ENCODE measurements at places on chromosomes 7 and 10. TPM values are rescaled to one million over a fixed set of nuclear protein-coding genes. Genes with fewer than 3 reads are reported as not detected.

DNA sequence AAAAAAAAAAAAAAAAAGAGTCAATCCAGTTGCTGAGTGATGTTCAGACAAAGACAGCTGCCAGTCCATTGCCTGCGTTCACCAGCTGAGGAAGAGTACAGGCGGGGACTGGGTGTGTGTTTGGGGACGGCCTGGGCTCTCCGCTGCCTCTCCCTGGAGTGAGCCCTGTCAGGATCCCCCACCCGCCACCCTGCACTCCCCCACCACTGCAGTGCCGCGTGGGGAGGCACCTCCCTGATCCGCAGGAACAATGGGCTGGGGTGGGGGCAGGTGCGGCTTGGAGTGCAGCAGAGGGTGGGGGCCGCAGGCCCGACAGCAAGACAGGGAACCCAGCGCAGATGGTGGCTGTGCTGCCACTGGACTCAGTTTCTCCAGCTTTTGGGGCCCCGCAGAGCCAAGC is 1.4 kb downstream of the HSPA12A start:
- ATAC-seq = no peak

DNA sequence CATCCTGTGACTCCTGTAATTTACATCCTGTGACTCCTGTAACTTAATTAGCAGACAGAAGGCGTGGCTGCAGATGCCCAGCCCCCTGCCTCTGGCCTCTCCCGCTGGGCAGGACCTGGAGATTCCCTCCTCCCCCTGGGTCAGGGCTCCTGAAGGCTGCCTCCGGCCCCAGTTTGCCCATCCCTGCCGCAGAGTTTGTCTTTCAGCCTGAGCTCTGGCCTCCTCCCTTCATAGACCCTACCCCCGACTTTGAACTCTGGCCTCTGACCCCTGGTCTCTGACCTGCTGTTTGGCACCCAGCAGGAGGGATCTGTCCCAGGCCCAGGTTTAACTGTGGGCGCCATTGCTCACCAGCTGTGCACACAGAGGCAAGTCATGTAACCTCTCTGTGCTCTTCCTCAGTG is 45.6 kb downstream of the ELFN1 start:
- no peak for ATAC-seq

GRCh38 chr10:75049316-75050148 is 61.9 kb upstream of the SAMD8 start:
- peak; percentile 25 for ATAC-seq

GRCh38 chr7:150357771-150358427 is 10.7 kb upstream of the REPIN1 start:
- ATAC-seq = no peak

DNA sequence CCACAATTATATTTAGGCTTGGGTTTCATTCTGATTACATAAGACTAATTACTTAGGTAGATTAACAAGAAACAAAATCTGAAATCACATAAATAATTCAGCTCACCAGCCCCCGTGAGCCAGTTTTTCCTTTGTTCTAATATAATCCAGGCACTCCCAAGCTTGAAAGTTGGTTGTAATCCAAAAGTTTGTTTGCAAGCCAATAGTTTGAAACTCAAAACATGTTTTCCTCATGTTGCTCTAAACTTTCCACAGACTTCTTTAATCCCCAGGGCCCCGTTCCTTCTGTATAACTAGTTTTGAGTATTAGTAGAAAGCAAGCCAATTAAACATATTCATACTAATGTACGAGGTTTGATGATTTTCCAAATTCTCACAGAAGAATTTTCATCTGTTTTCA is 56.1 kb downstream of the SP8 start:
- no peak for ATAC-seq

- ATAC-seq = no peak
Observed at GRCh38 chr7:16044645-16045044, 358.2 kb upstream of the MEOX2 start.

DNA sequence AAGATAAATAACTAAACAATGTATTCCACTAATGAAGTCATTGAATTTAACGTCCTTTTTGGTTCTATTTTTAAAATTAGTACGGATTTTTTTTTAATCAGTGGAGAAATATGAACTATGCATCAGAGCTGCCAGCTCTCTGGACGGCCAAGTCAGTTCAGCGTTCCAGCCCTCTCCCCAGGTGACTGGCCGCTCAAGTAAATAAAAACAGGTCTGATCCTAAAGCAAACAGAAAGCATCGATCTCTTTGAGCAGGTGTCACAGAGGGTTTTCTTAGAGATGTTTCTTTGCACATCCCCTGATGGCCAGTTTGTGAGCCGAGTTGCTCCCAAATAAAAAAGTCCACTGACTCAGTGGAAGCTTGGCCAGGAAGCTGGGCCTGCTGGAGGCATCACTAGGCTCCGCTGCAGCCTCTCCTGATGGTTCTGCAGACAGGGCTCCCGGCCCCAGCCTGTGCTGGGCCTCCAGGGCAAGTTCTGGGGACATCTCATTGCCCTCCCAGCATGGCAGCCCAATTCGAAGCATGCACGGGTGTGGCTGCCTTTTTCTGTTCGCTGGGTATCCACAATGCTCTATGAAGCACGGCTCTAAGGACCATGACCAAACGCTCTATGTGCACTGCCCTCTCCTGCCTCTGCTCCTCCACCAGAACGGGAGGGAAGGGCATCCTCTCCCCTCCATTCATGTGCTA is 74.7 kb upstream of the PPP2R2D start:
- ATAC-seq = no peak

DNA sequence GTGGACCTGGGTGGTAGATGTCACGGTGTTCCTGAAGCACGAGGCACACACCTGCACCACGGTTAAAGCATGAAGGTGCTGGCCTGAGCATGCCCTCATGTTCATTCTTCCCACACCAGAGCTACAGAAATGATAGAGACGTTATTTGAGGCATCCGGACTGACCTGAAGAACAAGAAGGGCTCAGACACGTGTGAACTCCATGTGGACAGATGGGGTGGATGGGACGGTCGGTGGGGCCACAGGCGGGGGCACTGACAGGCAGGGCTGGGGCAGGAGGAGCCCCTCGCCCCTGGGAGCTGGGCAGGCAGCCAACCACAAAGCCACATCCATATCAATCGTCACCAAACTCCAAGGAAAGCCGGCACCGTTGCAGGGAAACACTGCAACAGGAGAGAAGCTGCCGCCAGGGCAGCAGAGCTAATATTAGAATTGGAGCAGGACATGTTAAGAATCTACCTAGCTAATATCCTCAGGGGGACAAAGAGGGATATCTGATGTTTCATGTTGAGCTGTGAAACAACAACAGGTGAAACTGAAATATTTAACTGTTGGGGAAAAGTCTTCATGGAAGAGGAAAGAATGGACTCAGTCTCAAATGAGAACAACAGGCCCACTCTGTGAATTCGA is 37.8 kb upstream of the DIP2C start:
- peak; percentile 36 for ATAC-seq

GRCh38 chr7:133398506-133398905 is 145.6 kb downstream of the EXOC4 start:
- ATAC-seq = no peak

GRCh38 chr7:101817471-101818286 is at the start of gene CUX1:
TSS of gene CUX1 (plus strand) at chr7:101817626. CDS start at chr7:101817640, 14 bp downstream.
- ATAC-seq = no peak

DNA sequence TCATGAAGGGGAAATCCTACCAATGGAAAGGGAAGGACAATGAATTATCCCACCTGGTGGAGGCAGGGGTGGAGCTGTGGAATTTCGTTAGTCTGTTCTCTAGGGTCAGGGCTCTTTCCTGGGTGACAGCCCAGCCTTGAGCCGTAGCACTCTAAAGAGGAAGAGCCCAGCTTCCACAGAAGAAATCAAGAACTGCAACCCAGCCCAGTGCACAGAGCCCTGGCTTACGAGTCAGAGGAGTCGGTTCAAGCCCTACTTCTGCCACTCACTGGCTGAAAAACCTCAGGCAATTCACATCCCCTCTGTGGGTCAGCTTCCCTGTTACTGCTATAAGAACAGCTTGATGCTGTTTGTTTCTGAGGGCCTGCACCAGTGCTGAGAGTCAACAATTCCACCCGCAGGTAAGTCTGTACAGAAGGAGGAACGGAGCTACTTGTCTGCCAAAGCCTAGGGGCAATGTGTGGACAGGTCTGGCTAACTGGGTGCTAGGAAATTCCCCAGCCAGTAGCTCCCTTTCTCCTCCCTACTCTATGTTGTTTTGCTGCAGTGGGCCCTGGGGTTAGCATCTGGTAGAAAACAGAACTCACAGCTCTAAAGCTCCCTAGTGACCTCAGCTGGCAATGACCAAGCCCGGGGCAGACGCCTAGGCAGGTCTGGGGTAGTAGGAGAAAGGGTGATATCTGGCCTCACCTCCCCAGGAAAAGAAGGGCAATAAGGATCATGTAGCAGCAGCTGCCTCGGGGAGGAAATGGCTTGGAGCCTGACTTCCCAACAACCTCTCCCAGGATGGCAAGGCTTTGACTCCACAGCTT is 3.3 kb downstream of the AVPI1 start:
- no peak for ATAC-seq

DNA sequence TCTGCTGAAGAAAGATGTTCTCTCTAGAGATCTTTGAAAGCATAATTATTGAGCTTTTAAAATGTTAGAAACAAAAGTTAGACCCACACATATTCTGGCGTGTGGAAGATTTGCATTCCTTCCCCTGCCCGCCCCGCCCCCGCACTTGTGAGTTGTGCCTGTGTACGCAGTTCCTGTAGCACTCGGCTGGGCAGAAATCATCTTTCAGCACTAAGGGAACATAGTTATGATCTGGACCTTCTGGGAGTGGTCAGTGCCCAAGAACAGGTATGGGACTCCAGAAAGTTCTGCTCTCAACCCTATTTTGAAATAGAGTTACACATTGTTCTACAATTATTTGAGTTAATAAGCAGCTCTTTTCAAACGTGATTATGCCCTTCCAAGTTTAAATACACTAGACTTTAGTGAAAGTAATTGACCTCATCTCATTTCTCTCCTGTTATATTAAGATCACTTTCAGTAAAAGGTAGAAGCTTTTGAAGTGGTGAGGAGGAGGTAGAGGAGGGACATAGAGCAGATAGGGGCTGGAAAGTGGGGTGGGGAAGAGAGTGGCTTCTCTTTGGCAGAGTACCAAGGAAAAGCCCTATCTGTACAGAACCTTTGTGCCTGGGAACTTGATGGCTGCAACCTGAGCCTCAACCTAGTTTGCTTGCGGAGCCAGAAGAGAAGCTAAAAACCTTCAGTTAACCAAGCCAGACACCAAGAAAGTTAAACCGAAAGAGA is 5.7 kb downstream of the BLVRA start:
- peak; percentile 60 for ATAC-seq

GRCh38 chr7:131692131-131692960 is 135.9 kb upstream of the PODXL start:
- peak; percentile 44 for ATAC-seq

GRCh38 chr7:3673524-3673923 is 372.5 kb downstream of the SDK1 start:
- no peak for ATAC-seq

DNA sequence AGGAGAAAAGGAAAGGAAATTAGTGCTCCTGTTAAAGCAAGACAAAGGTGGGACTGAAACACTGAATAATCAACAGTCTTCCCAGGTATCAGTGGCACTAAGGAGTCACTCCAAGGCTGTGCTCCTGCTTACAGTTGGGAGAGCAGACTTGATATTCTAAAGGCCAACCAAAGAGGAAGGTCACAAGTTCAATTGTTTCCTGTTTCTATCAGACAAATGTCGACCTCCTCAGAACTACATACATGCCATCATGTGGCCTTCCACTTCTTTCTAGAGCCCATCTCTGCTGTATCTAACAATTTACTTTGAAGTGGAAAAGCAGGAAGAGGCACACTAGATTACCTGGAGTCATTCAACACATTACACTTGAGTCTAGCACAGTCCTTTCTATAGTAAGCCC is 3.4 kb downstream of the ZNF239 start:
- no peak for ATAC-seq

DNA sequence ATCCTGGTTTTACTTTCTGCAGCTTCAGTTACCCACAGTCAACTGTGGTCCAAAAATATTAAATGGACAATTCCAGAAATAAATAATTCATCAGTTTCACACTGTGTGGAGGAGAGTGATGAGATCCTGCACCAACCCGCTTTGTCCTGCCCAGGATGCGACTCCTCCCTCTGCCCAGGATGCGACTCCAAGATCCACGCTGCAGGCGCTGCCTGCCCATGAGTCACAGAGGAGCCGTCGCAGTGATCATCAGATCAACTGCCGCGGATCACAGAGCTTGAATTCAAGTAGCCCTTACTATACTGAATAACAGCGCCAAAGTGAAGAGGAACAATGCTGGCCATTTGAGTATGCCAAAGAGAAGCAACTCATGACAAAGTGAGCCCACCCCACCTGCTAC is 61.5 kb downstream of the GRB10 start:
- no peak for ATAC-seq

GRCh38 chr10:116815641-116816415 is 33.5 kb upstream of the ENO4 start:
- ATAC-seq = no peak

- peak; percentile 31 for ATAC-seq
Observed at GRCh38 chr7:128781851-128782250, 6.3 kb upstream of the OPN1SW start.

DNA sequence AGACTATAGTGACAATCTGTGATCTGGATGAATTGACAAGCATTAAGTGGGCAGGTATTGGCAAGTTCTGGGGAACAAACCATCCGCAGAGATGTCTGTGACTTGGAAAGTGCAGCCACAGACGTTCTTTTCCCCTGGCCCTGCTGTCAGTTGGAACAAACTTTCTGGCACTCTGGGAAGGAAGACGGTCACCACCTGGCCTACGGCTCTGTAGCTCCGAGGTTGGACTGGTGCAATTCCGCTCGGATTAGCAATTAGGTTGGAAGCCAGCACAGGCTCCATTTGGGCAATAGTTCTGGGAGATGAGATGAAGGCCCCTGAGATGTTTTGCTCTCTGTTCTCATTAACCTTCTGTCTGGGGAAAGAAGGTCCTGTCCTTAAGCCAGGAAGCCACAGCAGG is 437.5 kb downstream of the CALN1 start:
- no peak for ATAC-seq

GRCh38 chr7:7921830-7922229 is 46.8 kb upstream of the GLCCI1 start:
- no peak for ATAC-seq

EMX2 gene
- total RNA-seq = 1.2 TPM

ACSM6 gene
- total RNA-seq = not detected

HMX2 gene
- not detected for total RNA-seq

LRRC18 gene
- total RNA-seq = not detected

FAM131B gene
- total RNA-seq = 0.84 TPM

THNSL1 gene
- total RNA-seq = 2.2 TPM

PTER gene
- 8.7 TPM for total RNA-seq
